ENCODE measurements at places on chromosomes 6 and 20.
A peak's percentile ranks its signal among the peaks of the same experiment; 100 is the strongest.

DNA sequence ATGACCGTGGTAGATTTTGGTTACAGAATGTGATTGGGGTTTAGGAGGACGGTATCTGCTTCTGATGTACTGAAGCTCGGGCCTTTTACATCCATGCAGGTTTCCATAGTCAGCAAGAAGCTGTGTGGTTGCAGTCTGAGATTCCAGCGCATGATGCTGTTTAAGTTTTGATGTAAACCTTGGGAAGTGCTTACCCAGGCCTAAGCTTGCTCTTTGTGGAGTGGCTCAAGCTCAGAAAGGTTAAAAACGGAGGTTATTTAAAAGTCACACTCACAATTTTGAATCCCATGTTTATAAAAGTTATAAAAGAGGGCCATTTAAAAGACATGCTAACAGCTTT, 121.4 kb downstream of the TIAM2 start:
- DNase-seq, result no peak

DNA sequence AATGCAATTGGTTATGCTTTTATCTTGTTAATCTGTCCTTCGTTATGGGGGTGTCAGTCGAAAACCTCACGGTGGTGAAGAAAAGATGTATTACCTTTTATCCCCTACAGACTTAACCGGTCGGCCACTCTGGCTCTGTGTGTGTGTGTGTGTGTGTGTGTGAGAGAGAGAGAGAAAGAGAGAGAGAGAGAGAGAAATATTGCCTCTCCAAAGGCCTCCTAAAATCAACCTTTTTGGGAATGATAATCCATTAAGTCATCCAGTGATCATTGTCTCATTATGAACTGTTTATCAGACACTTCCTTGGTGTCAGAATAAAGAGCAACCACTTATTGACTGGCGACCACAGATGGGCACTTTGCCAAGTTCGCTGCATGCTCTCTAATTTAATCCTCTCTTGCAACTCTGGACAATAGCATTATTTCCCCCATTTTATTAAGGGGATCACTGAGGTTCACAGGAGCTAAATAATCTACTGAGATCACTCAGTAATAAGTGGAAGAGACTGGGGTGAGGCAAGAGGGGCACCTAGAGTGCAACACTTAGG, 30.7 kb downstream of the SLC35D3 start:
- no peak for DNase-seq

- DNase-seq, result no peak
Observed at GRCh38 chr20:19713822-19714578, 44.1 kb upstream of the RIN2 start.

GRCh38 chr20:52279706-52280105, 88.1 kb upstream of the ZFP64 start:
- no peak for DNase-seq

DNA sequence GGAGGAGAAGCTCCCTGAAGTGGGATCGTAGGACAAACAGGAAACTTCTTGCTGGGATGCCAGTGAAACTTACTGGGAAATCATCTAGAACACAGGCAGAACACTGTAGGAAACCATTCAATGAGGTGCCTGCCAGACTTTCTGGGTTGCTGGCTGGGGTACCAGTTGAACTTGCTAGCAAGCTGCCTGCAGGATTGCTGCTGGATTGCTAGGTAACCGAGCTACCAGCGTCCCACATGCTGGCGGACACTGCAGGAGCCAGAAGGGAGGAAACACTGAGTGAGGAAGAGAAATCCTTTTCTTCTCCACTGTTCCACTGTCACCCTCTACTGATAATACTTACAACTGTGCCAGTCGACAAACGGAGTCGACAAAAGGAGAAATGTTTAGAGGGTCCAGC, 91.3 kb upstream of the SLC35B3 start:
- peak; percentile 25 for DNase-seq

- DNase-seq, result no peak
Observed at GRCh38 chr6:85944776-85945175, 302.1 kb upstream of the SYNCRIP start.

GRCh38 chr6:154783229-154783628, 50.0 kb downstream of the SCAF8 start:
- no peak for DNase-seq

DNA sequence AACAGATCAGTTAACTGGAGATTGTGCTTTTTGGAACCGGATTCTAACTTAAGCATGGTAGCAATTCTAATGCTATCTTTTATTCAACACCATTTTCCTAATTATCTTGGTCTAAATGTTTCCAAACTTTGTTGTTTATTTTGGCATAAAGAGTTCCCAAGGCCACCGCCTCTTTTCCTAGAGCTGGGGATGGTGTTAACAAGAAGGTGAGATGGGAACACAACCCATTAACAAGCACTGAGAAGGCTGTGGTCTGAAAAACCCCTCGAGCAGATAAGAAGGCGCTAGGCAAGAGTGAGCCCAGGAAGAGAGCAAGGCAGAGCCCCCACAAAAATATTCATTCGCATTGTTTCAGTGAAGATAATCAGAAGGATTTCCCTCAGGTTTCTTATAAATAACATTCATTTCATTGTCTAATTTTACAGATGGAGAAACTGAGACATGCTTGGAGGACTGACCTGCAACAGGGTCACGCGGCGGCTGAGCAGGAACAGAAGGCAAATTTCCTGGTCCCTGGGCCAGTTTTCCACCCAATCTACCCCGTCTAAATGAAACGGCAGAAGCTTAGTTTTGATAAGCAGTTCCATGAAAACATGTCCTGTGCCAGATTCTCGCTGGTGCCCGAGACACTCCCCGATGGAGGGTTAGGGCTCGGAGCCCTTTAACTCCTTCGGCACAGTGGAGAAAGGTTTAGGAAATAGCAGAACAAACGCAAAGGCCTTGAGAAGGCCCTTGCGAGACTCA, 155.6 kb downstream of the FOXC1 start:
- no peak for DNase-seq

GRCh38 chr6:31815025-31815838, at the start of the genes HSPA1A and HSPA1L:
Gene HSPA1A (plus strand): TSS chr6:31815543. CDS start chr6:31815757, 214 bp downstream.
Gene HSPA1L (minus strand): TSS chr6:31815283. CDS start chr6:31811972, 3,311 bp downstream.
- peak; percentile 98 for DNase-seq

GRCh38 chr6:140437619-140438345, 1063.3 kb upstream of the CITED2 start:
- no peak for DNase-seq

- DNase-seq, result no peak
Observed at GRCh38 chr6:50249493-50249892, 199.8 kb upstream of the DEFB112 start.

- no peak for DNase-seq
Observed at GRCh38 chr6:124148236-124148957, 344.7 kb downstream of the NKAIN2 start.

- peak; percentile 69 for DNase-seq
Observed at GRCh38 chr6:21846541-21847451, 253.2 kb downstream of the SOX4 start.

- DNase-seq, result no peak
Observed at GRCh38 chr6:72953971-72954381, 271.3 kb downstream of the KHDC1L start.

DNA sequence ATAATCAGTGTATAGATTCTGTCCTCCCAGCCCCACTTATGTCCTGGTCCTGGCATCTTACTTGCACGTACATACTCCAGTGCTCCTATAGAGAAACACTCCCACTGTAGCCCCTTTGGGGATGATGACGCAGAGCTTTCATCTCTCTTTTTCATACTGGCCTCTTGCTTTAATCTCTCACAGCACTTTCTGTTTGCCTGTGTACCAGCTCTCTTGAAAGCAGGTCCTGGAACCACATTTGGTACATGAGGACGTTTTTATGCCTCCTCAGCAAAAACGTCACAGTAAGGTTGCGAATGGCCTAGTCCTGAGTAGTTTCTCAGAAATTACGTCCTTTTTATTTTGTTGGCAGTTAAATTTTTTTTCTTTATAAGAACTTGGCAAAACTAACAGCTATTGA, 10.8 kb downstream of the L3MBTL3 start:
- no peak for DNase-seq

GRCh38 chr6:145588981-145589380, 146.3 kb downstream of the EPM2A start:
- DNase-seq, result no peak

DNA sequence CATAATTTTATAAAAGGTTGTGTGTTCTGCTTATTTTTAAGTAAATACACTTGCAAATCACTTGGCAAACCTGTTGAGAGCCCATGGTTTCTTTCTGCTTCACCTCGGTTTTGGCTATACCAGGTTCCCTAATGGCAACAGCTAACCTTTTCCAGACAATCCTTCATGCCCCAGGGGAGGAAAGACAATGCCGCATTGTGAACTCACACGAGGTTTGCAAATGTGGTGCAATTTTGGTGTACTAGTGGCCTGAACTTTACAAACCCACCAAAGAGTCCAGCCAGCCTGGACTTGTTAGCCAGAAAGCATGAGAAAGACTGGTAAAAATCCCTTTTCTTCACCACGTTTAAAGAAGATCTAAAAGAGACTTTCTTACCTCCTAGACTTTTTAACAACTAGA, 84.8 kb upstream of the SOX4 start:
- DNase-seq, result no peak

GRCh38 chr6:28349344-28349891, 329 bp upstream of the ZKSCAN3 start:
- DNase-seq, result no peak

- DNase-seq, result no peak
Observed at GRCh38 chr6:139754898-139755775, 380.7 kb upstream of the CITED2 start.

DNA sequence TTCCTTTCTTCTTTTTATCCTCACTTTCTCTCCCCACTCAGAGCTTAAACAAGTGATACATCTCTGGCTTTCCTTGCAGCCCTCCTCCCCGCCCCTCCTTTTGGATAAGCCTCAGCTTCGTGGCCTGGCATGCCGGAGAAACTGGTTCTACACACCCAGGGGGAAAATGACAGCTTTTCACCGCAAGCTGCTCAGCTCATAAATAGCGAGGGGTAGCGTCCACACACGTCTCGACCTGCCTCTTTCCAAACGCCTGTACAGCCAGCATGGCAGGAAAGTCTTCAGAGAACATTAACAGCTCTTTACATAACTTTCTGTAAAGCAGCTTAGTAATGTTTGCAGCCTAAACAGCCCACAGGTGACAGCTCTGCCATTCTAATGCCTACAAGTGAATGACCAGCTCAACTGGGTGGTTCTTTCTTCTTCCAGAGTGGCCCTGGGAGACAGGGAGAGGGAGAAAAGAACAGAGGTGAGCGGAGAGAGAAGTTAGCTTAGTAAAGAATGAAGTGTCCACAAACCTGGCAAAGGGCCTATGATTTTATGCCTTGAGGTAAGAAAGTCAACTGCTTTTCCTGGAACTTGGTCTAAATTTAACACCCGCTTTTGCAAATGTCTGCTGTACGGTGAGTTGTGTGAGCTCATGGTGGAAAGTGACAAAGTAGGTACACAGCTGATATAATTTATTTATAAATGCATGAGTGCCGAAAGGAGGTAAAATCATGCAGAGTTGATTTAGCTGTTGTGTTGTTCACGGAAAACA, 251.5 kb downstream of the TFAP2A start:
- peak; percentile 20 for DNase-seq

DNA sequence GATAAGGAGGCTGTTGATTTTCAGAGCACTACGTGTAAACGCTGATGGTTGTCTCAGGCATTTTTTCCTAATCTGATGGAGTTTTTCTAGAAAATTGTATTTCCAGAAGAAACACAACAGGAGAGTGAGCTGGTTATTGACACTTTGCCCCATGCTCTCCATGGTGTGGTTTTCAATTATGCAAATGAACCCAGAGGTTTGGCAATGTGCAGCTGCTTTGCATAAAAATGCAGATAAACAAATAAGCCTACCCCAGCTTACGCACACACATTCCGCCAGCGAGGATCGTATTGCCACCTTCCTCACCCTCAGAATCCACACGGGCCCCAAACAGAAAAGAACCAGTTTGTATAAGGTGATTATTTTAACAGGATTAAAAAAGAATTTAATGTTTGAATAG, 45.1 kb upstream of the FRMD1 start:
- DNase-seq, result no peak

GRCh38 chr20:48771542-48771941, 56.3 kb downstream of the PREX1 start:
- no peak for DNase-seq

DNA sequence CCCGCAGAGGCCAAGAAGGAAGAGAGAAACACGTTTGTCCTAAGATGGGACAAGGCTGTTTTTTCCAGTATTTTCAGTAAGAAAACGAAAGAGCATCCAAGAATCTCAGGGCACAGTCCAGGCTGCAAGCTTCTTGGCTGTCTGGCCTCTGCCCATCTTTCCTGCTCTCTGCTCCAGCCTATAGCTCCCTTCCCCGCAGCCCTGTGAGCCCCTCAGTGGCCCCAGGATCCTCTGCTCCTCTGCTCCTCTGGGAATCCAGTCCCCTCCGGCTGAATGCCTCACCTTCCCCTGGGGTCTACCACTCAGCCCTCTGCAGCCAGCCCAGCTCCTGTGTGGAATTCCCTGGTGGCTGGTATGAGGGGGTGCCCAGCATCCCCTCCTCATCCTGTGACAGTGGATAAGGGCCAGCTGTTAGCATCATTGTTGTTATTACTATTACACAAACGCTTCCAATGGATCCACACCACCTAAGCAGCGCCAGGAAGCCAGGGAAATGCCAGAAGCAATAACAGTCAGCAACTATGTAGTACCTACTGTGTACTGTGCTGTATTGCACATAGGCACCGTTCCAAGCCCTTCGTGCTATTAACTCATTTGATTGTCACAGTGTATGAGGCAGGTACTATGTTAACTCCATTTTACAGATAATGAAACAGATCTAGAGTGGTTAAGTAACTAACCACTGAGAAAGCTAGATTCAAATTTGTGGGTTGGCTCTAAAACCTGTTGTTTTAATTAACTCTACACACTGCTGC, 60.3 kb upstream of the PTPN1 start:
- DNase-seq, result no peak

DNA sequence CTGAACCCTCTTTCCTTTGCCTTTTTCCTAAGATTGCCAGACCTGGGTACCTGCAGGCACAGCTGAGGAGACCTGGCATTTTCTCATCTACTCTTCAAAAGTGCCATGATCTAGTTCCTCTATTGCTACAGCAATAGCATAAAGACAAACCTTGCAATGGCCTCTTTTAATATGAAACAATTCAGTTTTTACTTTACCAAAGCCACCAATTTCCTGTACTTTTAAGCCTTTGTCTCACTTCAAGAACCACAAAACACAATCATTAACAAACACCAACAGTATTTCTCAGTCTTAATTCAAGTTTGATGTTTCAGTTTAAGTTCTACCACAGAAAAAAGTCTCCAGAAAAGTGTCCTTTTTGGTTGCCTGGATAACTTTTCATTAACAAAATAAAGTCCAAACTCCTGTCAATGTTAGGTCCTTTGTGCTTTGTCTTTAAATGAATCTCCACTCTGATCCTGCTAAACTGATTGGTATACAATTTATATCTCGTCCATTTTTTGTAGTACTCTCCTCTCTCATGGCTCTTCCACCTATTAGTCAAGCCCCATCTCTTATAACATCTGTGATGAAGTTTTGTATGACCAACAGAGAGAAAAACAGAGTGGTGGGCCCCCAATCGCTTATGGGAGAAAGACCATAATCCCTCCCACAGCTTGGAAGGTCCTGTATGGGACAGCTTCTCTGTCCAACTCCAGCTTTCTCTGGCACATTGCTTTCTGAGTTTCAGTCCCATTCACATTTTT, 50.5 kb upstream of the THEMIS start:
- DNase-seq, result no peak

GRCh38 chr6:39850736-39851297, 58.6 kb downstream of the DAAM2 start:
- DNase-seq, result no peak
